ENCODE measurements at places on chromosomes 5 and 9. TPM values are rescaled to one million over a fixed set of nuclear protein-coding genes. Genes with fewer than 3 reads are reported as not detected.

The ANGPTL2 gene
- 3.4 TPM for polyA plus RNA-seq

The LHX3 gene
- polyA plus RNA-seq: not detected

The IL5 gene
- not detected for polyA plus RNA-seq

The IL13 gene
- not detected for polyA plus RNA-seq

The HTR4 gene
- not detected for polyA plus RNA-seq

The FAM200C gene
- polyA plus RNA-seq: 8.1 TPM

The PPIC gene
- polyA plus RNA-seq: 17.1 TPM

The CDO1 gene
- 40.0 TPM for polyA plus RNA-seq

The RMRP gene
- polyA plus RNA-seq: not detected

The ACOT12 gene
- not detected for polyA plus RNA-seq

The NOP16 gene
- 141 TPM for polyA plus RNA-seq

The OGN gene
- polyA plus RNA-seq: 13.1 TPM

The CORO2A gene
- not detected for polyA plus RNA-seq

The COL23A1 gene
- polyA plus RNA-seq: 2.1 TPM

The BBLN gene
- 10.5 TPM for polyA plus RNA-seq

The CCIN gene
- polyA plus RNA-seq: not detected

The RANBP17 gene
- not detected for polyA plus RNA-seq

The ORM2 gene
- not detected for polyA plus RNA-seq

The FCN2 gene
- polyA plus RNA-seq: not detected

The SPINK6 gene
- 2,131 TPM for polyA plus RNA-seq

The PCDHB16 gene
- 0.09 TPM for polyA plus RNA-seq

The IFNA21 gene
- not detected for polyA plus RNA-seq

The ACSL6 gene
- 90.7 TPM for polyA plus RNA-seq

The PCA3 gene
- polyA plus RNA-seq: 3.6 TPM

The ADRB2 gene
- polyA plus RNA-seq: not detected

The OR1J2 gene
- not detected for polyA plus RNA-seq

The WNT8A gene
- not detected for polyA plus RNA-seq

The ERCC8 gene
- 5.7 TPM for polyA plus RNA-seq

The PLCXD3 gene
- 9.7 TPM for polyA plus RNA-seq

The MARVELD2 gene
- 0.66 TPM for polyA plus RNA-seq

The ZBTB43 gene
- 18.3 TPM for polyA plus RNA-seq

The PCDHGB1 gene
- polyA plus RNA-seq: not detected

Measured in Purkinje cell (primary cell).